ENCODE measurements at places on chromosomes 5 and 9.

DNA sequence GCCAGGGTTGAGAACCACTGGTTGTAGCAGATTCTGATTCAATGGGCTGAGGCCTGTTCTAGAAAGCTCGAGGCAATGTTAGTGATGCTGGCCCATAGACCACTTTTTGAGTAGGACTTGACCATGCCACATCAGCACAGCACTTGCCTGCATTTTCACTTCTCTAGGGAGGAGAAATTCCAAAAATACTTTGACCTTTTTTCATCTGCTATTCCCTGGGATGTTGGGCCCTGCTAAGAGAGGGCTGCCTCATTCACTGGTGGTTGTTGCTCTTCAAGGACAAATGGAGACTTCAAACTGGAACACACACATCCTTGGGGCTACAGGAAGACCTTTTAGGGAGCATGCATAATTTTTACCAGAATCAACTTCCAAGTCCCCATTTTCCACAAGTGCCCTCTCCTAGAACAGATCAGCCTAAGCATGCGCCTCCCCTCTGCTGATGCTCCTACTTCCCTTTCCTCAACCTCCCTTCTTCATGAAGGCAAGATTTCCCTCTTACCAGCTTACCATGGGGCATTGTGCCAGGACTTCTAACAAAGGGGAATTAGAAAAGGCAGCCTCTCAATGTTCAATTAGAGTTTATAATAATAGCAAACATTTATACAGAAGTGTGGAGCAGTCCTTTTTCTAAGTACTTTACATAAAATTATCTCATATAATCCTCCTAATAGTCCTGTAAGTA lies 12.7 kb upstream of the TGFBI start:
- DNase-seq: no peak

DNA sequence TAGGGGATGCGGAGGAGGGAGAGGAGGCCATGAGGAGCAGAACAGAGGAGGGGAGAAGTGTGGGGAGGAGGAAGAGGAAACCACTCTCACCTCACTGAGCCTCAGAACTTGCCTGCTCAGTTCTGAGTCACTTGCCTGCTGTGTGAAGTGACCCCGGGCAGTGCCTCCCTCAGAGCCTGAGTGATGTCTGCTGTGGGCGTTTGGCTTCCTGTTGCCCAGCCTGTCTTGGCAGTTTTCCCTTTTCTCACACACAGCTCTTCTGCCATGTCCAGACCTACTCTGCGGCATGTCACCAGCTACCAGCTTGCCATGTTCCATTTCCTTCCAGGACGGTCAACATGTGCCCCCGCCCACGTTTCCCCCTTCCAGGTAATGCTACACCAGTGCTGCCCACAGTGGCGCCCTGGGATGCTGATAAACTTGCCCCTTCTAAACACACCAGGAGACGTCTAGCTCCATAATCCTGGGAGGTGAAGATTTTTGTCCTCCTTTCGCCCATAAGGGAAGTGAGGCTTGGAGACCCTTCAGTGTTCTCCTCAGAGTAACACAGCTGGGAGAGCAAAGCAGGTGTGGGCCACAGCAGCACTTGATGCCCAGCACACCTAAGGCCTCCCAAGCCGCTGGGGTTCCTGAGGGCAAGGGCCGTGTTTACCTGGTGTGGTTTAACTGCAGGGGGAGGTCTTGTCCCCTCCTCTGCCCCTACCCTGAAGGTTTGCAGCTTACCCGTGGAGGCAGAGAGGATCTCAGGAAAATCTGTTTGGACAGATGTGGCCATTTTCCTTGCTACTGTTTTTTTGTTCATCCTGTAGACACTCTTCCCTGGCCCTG lies 63.8 kb upstream of the RNF130 start:
- peak; percentile 54 for DNase-seq

DNA sequence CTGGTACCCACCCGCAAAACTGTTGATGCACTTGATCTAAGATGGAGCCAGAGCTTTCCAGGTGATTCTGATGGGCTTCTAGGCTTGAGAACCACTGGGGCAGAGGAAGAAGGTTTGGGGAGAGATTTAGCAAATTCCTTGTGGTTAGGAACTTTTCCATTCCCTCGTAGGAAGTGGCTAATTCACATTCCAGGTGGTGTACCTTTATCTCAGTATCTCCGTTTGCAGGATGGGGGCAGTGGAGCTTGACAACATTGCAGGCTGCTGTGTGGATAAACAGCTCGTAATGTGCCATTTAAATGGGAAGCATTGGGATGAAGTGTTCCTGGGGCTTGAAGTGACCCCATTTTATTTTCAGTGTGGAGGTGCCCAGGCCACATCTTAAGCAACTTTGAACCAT lies 172.9 kb upstream of the IL12B start:
- DNase-seq: no peak

GRCh38 chr5:178123966-178124925 lies 6.6 kb upstream of the RMND5B start:
- DNase-seq: no peak

- DNase-seq: no peak
Measured at GRCh38 chr5:79687889-79688288, 1.7 kb upstream of the CMYA5 start.

Data from activated CD4-positive, alpha-beta T cell treated with anti-CD3 and anti-CD28 coated beads, Interleukin-10, Interleukin-2, amounts not matched to agents 100 ng/mL and 50 ng/mL, durations not matched to agents 16 hours and 8 hours (primary cell).